Fibroblast of mammary gland (primary cell): ENCODE measurements at places on chromosomes 6 and 20.

DNA sequence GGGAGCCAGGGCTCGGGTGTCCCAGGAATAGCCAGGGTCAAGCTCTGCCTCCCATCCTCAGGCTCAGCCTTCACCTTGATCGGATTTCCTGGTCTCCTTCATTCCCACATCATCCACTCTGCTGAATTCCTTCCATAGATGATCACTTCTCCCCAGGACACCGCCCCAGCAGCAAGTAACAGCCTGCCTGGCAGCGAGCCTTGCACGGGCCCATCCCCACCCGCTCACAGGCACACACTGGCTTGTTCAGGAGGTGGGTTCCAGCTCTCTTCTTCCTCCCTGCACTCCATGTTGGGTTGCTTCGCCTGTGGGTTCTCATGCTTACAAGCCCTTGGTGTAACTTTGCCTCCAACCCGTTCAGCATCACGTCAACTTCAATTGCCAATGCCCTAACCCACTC, 113.0 kb upstream of the IYD start:
- DNase-seq: no peak

DNA sequence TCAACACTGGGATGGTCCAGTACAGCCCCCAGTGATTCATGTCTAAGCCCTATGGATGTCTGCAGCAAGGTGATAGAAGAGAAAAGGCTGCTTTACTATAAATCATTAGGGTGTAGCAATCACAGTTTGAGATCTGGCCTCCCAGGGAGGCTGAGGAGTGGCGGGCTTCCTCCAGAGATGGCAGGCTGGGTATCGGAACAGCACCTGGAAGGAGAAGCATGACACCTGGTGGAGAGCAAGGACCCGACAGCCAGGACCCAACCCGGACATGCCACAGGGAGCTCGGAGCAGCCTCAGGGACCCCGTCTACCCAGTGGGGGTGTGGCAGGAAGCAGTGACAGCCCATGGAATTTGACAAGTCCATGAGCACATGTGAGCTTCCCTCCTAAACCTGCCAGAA, 114.8 kb upstream of the CD93 start:
- DNase-seq: peak; percentile 19

DNA sequence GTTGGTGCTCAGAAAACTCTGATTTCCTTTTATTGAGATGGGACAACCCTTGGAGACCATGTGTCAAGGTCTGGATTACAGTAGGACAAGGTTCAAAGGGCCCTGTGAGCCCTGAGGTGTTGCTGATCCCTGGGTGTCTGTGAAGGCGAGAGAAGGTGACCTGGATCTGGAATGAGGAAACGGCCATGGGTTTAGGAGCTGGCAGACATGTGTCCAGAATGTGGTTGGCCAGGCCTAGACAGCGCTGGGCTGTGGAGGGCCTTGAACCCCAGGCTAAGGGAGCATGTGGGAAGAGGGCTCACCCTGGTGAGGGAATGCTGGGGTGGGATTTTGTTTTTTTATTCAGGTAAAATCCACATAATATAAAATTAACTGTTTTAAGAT, 24.9 kb downstream of the PCMTD2 start:
- no peak for DNase-seq

GRCh38 chr20:24589815-24590177, 120.4 kb downstream of the SYNDIG1 start:
- no peak for DNase-seq

- peak; percentile 40 for DNase-seq
These were observed 41.1 kb upstream of the PTGIS start for GRCh38 chr20:49608752-49609670.

- peak; percentile 42 for DNase-seq
These were observed 96.4 kb upstream of the DUSP22 start for GRCh38 chr6:195861-196360.

GRCh38 chr6:50257322-50257721, 207.6 kb upstream of the DEFB112 start:
- no peak for DNase-seq

DNA sequence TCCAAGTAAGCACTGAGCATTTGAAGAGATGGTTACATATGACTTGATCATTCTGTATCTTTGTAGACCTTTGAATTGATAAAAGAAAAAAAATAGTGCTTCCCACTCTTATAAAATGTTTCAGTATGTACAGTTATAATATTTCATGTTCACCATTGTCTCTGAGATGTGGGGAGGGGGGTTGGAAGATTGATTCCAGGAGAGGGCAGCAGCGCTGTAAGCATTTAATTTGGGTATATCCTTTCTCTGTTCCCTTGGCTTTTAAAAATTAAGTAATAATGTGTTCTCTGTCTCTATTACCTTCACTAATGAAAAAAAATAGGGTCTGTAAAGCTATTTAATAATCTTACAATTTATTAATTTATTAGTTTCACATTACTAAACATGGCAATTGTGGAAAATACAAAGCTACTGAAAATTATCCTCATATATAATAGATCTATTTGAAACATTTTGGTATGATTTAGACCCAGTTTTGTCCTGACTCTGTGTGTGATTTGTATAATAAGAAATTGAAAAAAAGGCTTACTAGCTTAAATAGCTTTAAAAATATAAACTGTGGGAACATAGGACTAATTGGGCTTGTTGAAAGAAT, 341.2 kb downstream of the CDKAL1 start:
- peak; percentile 58 for DNase-seq

- peak; percentile 29 for DNase-seq
These were observed 34.9 kb upstream of the MTHFD1L start for GRCh38 chr6:150830439-150831165.

DNA sequence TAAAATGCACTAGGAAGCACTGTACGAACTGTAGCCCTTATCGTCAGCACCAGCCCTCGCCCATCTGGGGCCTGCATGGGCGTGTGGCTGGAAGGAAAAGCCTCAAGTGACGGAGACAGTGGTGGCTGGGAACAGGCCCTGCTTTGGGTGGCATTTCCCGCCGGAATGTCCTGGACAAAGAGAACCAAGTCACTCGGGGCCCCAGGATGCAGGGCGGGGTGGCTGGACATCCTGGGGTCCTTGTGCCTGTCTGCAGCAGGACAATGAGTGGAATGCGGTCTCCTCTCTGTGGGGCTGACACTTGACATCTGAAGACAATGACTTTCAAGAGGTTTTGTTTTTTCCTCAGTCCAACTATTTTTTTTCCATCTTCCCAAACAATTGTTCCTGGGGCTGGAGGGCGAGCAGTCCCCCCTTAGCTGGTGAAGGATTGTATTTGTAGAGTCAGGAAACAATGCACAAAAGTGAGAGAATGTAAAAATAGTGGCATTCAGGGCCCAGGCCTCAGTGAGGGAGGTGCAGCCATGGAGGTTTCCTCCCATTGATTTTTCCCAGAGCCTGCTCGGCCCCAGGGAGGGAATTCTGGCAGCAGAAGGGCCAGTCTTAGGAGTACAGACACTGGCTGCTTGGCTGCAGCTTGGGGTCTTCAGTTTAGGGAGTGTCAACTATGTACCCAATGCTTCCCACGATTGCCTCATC, 64.4 kb downstream of the PREX1 start:
- DNase-seq: no peak

GRCh38 chr6:4961322-4962168, 42.3 kb downstream of the RPP40 start:
- DNase-seq: peak; percentile 59

GRCh38 chr6:107870381-107870780, 46.3 kb upstream of the SCML4 start:
- DNase-seq: peak; percentile 56

- DNase-seq: no peak
These were observed at the start of gene PTCRA for GRCh38 chr6:42915732-42916131. Gene PTCRA (plus strand): TSS chr6:42916053. CDS start chr6:42916070, 17 bp downstream.

DNA sequence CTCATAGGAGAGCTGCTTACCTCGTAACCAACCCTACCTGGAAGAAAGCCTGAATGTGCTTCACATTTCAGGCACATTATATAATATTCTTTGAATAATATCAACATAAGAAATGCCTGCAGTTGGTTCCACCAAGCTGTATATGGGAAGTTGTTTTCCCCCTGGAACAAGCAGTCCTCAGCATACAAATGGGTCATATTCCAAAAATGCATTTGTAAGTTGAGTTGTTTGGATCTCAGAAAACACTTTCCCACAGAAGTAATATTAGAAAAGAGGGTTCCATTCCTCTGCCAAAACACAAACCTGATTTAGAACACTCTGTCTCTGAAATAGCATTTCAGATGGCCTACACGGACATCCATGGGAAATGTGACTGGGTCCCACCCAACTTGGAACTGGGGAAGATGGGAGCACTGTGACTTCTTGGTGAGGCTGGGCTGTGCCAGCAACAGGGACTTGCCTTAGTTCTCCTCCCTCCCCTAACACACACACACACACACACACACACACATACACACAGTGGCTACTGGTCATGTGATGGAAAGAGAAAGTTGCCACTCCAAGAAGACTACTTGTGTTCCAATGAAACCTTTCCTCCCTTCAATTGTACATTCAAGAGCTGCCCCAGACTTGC, 11.4 kb upstream of the RCAN2 start:
- no peak for DNase-seq

DNA sequence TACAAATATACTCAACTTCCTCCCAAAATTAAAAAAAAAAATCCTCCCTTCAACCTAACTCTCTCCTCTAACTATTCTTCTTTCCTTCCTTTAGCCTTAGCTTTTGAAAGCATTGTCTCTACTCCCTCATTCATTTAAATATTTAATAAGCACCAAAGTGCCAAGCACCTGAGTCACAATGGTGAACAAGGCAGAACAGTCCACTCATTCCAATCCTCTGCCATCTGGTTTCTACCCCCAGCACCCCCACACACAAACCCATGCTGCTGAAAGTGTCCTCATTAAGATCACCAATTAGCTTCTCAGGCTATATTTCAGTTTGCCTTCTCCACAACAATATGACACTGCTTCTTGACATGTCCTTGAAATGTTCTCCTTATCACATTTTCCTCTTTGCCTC, 76.3 kb downstream of the DTNBP1 start:
- DNase-seq: no peak

DNA sequence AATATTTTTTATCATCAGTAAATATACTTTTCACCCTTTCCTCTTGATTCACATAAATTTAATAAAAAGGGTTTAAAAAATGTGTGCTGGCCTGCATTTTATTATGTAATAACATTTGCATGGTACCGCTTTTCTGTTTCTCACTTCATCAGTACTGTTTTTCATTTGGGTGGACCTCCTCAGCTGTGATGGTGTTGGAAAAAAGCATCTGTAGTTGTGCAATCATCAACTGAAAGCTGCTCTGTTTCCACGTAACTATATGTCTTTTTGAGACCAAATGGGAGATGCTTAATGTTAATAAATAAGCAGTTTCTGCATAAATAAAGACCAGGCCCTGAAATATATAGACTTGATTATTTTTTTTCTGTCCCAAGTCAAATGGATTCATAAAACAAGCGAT, 31.6 kb upstream of the CENPW start:
- DNase-seq: peak; percentile 10

- no peak for DNase-seq
These were observed 48.3 kb upstream of the RIPPLY2 start for GRCh38 chr6:83804886-83805285.

GRCh38 chr6:29999416-29999815, 57.1 kb downstream of the HLA-A start:
- no peak for DNase-seq

DNA sequence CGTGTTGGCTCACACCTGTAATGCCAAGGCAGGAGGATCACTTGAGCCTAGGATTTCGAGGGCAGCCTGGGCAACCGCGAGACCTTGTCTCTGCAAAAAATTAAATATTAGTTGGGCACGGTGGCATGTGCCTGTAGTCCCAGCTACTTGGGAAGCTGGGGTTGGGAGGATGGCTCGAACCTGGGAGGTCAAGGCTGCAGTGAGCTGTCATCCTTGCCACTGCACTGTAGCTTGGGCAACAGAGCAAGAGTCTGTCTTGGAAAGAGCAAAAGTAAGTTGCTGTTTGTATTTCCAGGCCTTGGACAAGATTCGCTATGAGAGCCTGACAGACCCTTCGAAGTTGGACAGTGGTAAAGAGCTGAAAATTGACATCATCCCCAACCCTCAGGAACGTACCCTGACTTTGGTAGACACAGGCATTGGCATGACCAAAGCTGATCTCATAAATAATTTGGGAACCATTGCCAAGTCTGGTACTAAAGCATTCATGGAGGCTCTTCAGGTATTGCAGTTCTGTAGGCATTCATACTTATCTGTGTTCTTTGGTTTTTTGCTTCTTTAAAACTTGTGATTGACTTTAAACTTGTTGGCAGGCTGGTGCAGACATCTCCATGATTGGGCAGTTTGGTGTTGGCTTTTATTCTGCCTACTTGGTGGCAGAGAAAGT, 2.3 kb downstream of the HSP90AB1 start:
- no peak for DNase-seq

DNA sequence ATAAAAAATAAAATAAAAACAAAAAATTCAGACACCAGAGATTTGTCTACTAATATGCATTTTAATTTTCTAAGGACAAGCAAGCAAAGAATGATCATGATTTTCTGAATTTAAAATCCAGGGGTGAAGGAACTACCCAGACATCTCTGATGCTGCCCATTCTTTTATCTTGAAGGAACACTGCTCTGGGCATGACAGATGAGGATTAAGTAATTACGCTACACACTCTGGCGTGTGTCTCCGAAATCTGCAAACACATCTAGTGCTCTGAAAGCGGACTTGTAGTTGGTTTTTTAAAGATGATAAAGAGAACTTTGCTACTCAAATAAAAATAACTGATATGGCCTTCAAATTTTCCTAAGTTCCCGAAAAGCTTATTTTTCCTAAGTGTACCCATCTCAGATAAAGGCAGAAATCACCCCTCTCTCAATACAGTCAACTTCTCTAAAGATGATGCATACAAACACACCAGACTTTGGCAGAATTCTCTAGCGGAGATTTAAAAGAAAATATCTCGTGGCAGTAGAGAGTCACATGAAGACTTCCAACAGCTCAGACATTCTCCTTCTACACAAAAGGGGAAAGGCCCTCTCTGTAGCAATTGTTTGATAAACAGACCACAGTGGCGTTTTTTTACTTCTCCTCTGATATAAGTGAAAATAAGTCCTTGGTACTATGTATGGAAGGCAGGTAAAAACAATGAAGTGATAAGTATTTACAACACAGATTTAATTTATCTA, 133.8 kb downstream of the BACH2 start:
- DNase-seq: no peak

- DNase-seq: no peak
These were observed 393.6 kb downstream of the ESR1 start for GRCh38 chr6:152201120-152201519.
